ENCODE measurements at places on chromosomes 7 and 10. TPM values are rescaled to one million over a fixed set of nuclear protein-coding genes. Genes with fewer than 3 reads are reported as not detected.

GRCh38 chr10:95480901-95481491, 80.2 kb downstream of the SORBS1 start:
- DNase-seq = peak; percentile 88

GRCh38 chr7:50214126-50214670, 90.3 kb upstream of the IKZF1 start:
- DNase-seq = no peak

DNA sequence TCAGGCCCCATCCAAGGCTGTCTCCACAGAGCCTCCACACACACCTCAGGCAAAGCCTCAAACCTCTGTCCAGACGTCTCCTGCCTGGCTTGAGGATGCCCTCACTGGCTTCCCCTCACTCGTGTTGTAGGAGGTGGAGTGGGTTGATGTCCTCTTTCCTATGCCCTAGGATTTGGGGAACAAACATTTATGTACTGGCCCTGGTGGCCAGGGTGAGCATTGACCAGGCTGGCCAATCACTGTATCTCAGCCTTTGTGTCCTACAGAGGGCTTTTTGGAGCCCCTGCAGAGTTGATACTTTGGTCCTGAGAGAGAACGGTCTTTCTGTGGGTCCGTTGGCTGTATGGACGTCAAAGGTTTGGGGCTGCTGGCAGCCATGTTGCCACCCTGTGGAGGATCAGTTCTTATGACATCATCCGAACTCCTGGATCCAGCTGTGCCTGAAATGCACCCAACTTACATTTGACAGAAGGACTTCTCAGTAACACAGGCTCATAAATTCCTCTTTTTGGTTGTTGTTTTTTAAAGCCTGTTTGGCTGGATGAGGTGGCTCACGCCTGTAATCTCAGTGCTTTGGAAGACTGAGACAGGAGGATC, 2.3 kb upstream of the GRID2IP start:
- no peak for DNase-seq

- DNase-seq = no peak
Measured at GRCh38 chr10:56622335-56622973, 261.4 kb upstream of the ZWINT start.

- DNase-seq = no peak
Measured at GRCh38 chr7:41374150-41374848, 328.6 kb downstream of the INHBA start.

GRCh38 chr10:123795196-123795780, 96.3 kb downstream of the CPXM2 start:
- no peak for DNase-seq

ZNF736 gene
- total RNA-seq = 4.4 TPM

DNA sequence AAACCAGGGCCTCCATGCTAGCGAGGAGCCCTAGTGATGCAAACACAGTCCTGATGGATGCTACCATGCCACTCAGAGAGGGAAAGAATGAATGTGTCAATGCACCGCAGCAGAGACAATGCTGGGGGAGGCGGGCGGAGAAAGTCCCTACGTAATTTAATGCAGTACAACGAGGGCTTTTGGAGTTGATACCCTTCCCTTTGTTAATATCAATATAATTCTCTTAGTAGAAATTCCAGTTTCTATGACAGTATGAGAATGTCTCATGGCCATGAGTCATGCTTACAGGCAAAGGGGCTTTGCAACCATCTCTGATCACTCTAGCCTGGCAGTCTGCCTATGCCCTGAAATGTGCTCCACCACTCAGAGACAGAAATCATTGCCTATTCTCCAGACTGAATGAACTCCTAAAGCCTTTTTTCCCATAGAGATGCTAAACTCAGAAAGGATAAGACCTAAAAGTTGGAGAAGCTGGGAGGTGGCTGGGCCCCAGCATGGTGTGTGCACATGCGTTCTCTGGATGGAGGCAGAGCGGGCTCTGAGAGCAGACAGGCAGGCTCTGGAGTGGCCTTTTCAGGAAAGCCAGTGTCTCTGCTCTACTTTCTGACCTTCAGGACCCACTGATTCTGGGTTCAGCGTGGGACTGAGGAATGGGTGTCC, 20.3 kb upstream of the GIMAP2 start:
- no peak for DNase-seq

DNA sequence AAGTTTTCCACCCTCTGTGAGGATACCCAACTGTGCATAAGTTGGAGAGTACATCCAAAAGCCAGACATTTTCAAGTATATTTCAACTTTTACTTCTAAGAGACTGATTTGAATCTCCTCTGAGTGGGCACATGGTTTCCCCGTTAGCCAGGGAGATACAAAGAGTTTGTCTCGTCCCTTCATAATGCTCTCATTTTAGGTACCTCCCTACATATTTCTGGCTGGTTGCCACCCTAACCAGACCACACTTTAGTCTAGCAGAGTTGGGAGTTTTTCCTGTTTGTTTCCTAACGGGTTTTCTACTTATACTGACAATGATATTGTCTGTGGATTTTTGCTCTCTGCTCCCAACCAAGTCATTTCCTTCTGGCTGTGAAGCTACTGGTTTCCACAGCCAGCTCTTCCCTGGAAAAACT, 180.3 kb downstream of the CCDC71L start:
- no peak for DNase-seq

GRCh38 chr10:28801869-28802268, 124.5 kb downstream of the BAMBI start:
- DNase-seq = no peak

GRCh38 chr10:3096149-3096548, 28.8 kb downstream of the PFKP start:
- DNase-seq = peak; percentile 27

GRCh38 chr7:2924866-2925840, 81.0 kb upstream of the GNA12 start:
- DNase-seq = no peak

All from astrocyte (in vitro differentiated cells and primary cell).